ENCODE measurements at places on chromosomes 4 and X. TPM values are rescaled to one million over a fixed set of nuclear protein-coding genes. Genes with fewer than 3 reads are reported as not detected.

DNA sequence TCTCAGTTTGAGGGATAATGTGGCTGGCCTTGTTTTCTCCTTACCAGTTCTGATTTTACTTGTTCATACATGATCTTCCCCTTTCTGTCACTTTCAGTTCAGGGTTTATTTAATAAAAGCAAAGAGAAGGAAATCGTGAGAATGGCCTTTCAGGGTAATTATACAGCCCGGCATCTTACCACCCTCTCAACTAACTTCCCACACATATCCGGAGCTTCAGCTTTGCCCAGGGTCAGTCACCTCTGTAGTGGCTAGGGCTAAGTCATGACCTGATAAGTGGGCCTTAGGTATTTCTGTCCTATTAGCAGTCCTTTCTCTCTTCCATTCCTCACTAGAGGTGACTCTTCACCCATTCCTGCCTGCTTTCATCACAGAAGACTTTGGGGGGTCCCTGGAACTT lies 15.8 kb downstream of the TRPC5 start:
- no peak for DNase-seq

DNA sequence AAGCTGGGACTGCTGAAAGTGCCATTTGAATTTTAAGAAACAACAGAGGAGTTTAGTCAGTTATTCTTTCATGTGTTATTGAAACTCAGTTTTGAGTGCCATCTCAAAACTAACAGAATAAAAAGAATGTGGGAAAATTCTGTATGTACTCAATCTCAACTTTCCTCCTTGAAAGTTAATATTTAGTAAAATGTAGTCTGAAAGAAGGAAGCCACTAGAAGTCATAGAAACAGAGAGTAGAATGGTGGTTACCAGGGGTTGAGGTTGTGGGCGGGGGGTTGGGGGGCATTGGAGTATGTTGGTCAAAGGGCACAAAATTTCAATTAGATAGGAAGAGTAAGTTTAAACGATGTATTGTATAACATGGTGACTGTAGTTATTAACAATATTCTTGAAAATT lies 628.3 kb upstream of the MAGEB2 start:
- DNase-seq, result no peak

DNA sequence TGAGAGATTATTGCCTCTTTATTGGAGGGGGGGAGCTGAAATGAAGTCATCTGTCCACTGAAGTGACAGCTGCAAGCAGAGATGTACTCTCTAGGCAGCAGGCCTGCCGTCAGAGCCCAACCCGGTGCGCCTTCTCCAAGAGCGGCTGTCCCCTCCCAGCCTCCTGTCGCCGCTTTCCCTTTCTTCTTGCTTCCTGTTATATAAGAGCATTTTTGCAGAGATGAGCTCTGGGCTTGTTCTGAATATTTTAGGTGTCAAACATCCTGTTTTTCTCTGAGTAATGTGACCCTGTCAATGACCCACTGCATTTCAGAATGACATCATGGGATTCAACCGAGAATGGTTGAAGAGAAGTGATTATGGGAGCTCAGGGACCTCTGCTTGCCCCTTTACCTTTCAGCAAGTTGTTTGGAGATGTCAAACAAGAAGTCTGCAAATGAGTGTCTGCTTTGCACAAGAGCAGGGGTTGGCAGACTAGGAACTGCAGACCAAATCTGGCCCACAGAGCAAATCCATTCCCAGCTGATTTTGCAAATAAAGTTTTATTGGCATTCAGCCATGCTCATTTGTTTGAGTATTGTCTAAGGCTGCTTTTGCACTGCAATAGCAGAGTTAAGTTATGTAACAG lies 79.9 kb downstream of the SLC9A6 start:
- peak; percentile 65 for DNase-seq

DNA sequence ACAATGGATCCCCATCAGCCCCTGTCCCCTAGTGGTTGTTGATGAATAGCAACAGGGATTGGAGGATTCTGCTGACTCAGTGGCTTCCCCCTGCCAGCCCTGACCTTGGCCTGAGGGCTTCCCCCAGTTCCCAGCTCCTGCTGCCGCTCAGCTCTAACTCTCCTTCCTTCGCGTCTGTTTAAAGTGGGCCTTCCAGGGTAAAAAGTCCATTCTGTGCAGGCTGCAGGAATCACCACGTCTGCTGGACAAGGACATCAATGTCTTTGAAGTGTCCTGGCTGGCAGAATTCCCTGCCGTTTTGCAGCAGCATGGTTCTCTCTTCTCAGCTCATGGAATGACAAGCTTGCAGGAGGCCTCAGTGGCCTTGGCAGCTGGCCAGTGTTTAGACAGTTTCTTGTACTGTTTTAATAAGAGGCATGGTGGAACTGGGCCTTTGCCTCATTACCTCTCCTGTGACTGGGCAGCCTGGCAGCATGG lies 152.5 kb upstream of the STX18 start:
- DNase-seq, result peak; percentile 30

DNA sequence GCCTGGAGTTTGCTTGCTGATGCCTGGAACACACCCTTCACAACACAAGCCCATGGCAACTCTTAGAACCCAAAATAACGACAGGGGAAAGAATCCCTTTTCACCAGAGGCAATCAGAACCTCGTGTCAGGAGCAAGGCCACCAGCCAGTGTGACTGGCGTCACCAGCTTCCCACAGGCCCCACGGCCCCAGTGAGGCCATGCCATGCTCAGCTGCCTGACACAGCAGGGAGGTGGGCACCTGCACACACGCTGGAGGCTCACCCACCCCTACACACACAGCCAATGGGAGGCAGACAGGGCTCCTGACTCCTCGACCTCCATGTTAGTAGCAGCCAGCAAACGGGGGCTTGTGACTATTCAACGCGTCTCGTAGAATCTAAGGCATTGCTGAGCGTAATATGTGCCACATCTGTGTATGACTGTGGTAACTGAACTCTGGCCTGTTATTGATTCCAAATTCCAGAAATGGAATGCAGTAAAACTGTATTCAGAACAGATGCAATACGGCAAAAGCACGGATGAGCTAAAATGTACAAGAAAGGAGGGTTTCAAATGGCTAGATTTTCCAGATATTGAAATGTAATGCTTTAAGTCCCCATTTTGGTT lies 28.5 kb downstream of the RNF212 start:
- no peak for DNase-seq

- DNase-seq, result no peak
Observed at GRCh38 chr4:19803406-19803805, 448.3 kb upstream of the SLIT2 start.

DNA sequence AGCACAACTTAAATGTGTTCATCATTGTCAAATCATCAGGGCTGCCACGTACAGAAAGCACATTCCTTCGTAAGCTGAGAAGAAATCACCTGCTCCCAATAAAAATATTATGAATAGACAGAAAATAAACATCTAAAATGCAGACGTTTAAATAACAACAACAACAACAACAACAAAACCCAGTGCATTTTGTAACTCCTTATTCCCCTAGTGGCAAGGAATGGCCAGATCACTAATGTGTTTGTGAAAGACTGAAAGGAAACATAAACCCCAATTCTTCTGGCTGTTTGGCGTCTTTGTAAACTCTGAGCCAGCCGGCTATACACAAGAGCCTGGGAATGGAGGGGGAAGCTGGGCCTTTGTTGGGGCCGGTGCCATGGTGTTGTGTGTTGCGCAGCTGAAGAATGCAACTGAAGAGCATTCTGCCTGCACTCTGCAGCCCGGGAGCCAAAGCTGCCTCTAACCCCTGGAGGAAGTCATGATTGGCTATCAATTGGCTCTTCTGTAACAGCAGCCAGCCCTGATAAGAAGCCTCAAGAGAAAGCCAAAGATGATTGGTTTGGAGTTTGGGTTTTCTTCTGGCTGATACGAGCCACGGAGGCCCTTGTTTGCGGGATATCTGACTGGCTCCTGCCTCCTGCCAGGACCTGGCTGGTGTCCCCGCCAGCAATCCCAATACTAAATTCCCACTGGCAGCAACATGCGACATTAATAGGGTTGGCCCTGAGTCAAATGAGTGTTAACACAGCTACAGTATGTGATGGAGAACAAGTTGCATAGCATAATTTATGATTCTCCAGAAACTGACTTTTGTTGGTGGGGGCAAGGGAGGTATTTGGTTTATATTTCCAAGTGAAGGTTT lies 89.7 kb upstream of the TFDP3 start:
- peak; percentile 37 for DNase-seq

DNA sequence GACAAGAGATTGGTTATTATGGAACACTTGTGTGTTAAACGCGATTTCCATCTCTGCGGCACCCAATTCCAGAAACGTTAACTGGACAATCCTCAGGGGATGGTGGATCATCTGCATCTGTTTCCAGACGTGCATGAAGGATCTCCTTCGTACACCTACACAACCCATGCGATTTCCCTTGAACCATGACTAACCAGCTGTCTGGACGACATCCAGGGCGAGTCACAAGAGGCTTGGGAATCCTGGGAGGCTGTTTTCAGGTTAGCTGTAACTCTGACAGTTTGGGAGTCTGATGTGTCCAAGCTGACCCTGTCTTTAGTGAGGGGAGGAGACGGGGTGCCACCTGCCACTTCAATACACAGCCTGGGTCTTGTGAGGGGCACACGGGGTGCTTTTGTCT lies 84.5 kb downstream of the GATB start:
- no peak for DNase-seq

DNA sequence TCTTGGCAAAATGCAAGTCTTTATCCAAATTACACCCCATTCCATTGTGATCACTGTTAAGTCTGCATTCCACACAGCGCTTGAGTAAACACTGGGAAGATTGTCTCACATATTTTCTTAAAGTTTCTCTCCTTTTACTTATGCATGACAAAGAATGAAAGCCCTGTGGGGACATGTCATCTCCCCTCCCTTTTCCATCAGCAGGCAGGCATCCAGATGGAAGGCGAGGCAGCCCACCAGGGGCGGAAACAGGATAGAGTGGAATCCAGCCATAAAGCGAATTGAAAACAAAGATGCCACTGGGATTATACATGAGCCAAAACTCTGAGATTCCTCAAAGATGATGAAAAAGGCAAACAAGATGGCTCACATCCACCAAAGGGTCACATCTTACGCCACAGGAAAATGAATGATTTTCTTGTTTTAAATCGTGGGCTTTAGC lies 78.2 kb downstream of the AFAP1 start:
- DNase-seq, result peak; percentile 31

- DNase-seq, result no peak
Observed at GRCh38 chr4:173919196-173919595, 364.3 kb downstream of the FBXO8 start.

DNA sequence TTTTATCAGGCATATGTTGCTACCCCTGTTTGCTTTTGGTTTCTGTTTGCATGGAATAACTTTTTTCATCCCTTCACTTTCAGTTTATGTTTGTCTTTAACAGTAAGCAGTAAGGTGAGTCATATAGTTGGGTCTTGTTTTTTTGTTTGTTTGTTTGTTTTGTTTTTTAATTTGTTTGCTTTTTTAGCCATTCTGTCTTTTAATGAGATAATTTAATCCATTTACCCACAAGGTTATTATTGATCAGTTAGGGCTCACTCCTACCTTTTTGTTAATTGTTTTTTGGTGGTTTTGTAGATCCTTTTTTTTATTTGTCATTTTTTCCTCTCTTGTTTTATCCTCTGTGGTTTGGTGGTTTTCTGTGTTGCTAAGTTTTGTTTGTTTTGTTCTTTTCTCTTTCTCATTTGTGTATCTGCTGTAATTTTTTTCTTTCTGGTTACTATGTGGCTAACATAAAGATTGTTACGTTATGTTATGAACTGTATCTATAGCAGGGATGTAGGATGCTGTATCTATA lies 379.5 kb upstream of the MAD2L1 start:
- DNase-seq, result no peak

DNA sequence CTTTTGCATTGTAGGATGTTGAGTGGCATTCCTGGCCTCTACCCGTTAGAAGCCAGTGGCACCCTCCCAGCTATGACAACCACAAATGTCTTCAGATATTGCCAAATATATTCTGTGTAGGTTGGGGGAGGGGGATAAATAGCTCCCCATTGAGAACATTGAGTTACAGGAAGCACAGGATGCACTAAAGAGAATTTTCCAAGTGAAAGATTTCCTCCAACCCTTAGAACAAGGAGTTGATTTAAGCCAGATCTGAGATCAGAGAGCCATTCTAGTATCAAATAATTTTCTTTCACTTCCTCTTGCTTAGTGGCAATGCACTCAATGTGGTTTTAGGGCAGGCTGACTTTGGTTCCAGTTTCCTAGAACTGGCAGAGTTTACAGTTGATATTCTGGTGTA lies 436.6 kb downstream of the C4orf33 start:
- no peak for DNase-seq

DNA sequence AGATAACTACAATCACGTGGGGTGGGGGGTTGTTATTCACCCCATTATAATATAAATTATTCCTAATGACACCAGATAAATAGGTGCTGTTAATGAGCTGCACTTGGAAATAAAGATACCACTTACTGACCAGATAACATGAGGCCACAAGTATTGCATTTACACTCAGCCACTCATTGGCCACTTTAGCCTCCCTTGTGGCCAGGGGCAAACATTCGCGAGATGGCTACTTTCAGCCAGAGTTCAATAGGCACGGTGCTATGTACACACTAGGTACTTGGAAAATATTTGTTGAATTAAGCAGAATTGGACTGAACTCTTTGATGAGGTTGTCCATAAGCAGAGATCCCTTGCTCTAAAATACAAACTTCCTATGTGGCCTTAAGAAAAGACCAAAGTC lies 713.7 kb upstream of the TENM3 start:
- DNase-seq, result no peak

GRCh38 chr4:8162625-8163024 lies 4.0 kb upstream of the ABLIM2 start:
- DNase-seq, result no peak

GRCh38 chrX:22105231-22105630 lies 73.1 kb downstream of the PHEX start:
- peak; percentile 5 for DNase-seq

DNA sequence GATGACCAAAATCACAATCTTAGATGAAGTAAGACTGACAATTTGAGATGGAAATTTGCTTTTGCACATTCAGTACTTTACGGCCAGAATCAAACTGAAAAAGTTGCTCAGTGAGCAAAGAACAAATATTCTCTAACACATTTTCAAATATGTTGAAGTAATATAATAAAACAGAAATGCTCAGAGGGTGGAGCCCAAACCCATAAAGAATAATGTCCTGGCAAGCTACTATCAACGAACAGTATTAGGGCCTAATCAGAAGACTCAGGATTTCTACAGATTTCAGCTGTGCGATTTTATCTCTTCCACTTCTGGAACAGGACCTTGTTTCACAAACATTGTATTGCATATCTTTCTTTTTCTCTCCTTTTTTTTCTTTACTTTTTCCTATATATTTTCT lies 505.0 kb downstream of the TECRL start:
- no peak for DNase-seq

- no peak for DNase-seq
Observed at GRCh38 chr4:144801731-144802130, 155.8 kb downstream of the HHIP start.

- DNase-seq, result no peak
Observed at GRCh38 chr4:41133454-41134018, 80.8 kb downstream of the APBB2 start.

The EDA gene
- 5.2 TPM for total RNA-seq

The PAGE4 gene
- not detected for total RNA-seq

The PRDM8 gene
- total RNA-seq, result 0.60 TPM

The AMTN gene
- not detected for total RNA-seq

The TMEM35A gene
- 0.30 TPM for total RNA-seq

The UGT2B17 gene
- not detected for total RNA-seq

The TECRL gene
- total RNA-seq, result 927 TPM

The FAM9C gene
- total RNA-seq, result 0.28 TPM

Measured in heart right ventricle (tissue), 16 donors.